ENCODE measurements at places on chromosomes 3 and 15. TPM values are rescaled to one million over a fixed set of nuclear protein-coding genes. Genes with fewer than 3 reads are reported as not detected.

DNA sequence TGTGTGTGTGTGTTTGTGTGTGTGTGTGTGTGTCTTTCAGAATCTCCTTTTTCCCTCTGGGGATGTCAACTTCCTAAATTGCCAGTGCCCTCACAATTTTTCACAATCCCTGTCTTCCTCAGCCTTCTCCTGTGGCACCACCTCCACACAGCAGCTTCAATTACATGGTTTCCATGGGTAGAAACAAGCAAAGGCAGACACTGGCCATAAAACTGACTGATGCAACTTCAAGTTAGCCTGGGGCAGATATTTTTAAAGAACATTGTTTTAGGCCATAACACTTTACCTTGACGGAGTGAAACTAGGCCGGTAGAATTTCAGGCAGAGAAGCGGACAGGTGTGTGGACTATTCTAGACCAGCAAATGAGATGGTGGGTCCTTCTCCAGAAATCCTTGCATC is 405.8 kb upstream of the SUCLG2 start:
- no peak for DNase-seq

DNA sequence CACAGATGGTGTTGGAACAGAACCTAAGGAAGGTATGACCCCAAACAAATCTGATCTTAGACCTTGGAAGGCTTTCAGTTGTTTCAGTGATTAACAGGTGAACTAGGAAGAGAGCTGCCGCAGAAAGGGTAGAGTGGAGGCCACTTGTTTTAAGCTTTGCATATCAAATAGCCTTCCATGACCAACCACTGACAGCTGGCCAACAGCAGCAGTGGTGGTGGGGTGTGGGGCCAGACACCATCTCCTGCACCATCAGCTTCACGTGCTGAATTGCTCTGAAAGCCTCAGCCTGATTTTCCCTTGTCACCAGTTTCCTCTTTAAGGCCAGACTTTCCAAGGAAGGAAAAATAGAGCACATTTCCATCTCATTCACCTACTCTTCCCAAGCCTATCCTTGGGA is 16.6 kb upstream of the OSBPL11 start:
- no peak for DNase-seq

DNA sequence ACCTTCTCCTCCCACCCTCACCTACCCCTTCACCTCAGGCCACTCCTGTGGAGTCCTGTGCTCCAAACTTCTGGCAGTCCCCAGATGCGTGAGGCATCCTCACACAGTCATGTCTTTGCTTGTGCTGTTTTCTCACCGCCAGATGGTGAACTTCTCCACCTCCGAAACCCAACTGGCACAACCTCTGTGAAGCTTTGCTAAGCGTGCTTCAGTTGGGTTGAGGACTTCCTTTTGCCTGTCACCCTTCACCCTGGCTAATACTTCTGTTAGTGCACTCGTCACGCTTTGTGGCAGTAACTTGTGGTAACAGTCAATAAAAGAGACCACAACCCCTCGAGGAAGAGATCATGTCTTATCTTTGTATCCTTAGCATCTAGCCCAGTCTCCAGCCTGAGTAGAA is 42.0 kb upstream of the SKOR1 start:
- DNase-seq = no peak

Gene GPR176
- total RNA-seq = 27.2 TPM

Gene SLC38A3
- 0.19 TPM for total RNA-seq

GRCh38 chr3:106184540-106185457 is 316.0 kb upstream of the CBLB start:
- DNase-seq = no peak

DNA sequence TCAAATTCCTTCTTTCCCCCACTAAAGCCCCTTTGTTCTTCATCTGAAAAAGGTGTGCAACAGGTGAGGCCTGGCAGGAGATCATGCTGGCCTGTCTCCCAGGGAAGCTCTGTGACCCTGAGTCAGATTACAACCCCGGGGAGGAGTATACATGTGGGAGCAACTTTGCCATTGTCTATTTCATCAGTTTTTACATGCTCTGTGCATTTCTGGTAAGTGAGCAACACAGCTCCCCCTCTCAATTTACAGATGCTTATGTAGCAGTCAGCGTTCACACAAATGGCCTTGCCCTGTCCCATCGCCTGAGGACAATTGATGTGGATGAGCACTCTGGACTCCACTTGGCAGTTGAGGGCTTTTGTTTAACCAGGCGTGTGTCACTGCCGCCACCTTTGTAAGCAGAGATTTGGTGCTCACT is 70.4 kb downstream of the CHDH start:
- DNase-seq = no peak

DNA sequence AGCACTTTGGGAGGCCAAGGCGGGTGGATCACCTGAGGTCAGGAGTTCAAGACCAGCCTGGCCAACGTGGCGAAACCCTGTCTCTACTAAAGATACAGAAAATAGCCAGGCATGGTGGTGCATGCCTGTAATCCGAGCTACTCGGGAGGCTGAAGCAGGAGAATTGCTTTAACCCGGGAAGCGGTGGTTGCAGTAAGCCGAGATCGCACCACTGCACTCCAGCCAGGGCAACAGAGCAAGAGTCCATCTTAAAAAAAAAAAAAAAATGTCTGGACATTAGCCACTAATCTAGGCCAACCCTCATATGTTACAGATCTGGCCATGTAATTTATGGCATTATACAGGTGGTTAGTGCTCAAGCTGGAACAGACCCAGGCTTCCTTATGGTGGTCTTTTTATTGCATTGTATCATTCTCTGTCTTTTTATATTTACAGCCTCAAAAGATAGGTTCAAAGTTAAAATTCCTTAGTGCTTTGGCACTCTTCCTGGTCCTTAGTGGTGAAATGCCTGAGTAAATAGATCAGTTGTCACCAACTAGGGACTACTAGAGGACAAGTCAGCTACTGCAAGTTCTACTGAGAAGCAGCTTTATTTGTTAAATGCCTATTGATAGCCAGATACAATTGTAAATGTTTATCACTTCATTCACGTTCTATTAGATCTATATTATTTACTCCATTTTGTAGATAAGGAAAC is 16.0 kb downstream of the STARD9 start:
- DNase-seq = no peak

DNA sequence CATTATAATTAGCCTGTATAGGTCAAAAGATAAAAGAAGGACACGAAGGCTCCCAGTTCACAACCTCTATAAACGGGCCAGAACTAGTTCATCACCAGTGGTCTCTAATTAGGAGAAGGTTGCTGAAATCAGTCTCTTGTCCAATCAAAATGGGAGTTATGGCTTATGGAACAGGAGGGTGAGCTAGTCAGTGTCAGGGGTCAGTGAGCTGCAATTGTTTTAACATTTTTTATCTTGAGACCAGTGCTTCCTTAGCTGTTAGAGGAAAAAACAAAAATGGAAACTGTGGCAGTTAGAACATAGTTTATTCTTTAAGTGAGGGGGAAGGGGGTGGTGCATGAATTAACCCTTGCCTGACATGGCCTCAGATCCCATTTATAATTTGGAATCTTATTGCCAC is 141.7 kb downstream of the KCNMB2 start:
- no peak for DNase-seq

Gene RBPMS2
- total RNA-seq = 9.9 TPM

- peak; percentile 97 for DNase-seq
Observed at GRCh38 chr15:74127255-74127953, 3.0 kb upstream of the ISLR2 start.

- no peak for DNase-seq
Observed at GRCh38 chr3:141193066-141193830, 38.4 kb upstream of the PXYLP1 start.

DNA sequence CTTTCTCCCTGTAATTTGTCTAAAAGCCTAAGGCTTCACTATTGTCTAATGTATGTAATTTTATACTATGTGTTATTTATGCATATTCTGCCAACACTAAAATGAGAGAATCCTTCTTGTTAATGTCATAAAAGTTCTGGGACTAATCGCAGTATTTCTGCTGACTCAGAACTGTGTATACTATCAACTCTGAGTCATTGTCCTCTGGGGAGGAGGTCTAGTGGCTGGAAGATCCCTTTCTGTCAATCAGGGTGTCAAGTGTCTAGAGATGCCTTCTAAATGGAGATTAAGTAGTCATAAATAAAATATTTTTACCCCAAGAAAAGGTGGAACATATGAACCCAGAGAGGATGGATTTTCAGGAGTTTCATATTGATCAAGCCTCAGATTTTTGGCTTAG is 473.4 kb downstream of the AGBL1 start:
- DNase-seq = no peak

DNA sequence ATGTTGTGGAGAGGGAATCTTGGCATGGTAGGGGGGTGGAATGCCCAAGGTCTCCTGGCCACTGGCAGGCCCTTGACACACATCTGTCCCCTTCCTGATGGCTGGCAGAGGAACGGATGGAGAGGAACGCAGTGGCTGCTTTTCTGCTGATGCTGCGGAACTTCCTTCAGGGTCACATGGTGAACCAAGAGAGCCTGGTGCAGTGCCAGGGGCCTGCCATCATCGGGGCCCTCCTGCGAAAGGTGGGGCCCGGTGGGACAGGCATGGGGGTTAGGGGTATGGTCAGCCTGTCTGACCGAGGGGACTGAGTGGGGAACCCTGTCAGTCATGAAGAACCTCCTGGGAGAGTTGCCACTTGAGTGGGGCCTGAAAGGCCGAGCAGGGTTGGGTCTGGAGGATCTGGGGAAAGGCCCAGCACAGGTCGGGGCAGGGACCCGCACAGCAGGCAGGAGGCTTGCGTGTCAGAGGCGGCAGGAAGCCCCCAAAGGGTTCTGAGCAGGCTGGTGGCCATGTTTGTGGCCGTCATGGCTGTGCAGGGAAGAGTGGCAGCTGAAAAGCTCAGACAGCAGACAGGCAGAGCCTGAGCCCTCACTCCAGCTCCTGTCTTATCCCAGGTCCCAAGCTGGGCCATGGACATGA is 18.1 kb downstream of the NBEAL2 start:
- DNase-seq = peak; percentile 50
